ENCODE measurements at places on chromosomes 12 and 14. TPM values are rescaled to one million over a fixed set of nuclear protein-coding genes. Genes with fewer than 3 reads are reported as not detected.

GRCh38 chr14:72932893-72933292 lies 6.6 kb downstream of the DCAF4 start:
- DNase-seq = no peak

- DNase-seq = peak; percentile 57
Observed at GRCh38 chr12:91355150-91356006, 172.8 kb upstream of the DCN start.

The ZFP36L1 gene
- total RNA-seq = 219 TPM

DNA sequence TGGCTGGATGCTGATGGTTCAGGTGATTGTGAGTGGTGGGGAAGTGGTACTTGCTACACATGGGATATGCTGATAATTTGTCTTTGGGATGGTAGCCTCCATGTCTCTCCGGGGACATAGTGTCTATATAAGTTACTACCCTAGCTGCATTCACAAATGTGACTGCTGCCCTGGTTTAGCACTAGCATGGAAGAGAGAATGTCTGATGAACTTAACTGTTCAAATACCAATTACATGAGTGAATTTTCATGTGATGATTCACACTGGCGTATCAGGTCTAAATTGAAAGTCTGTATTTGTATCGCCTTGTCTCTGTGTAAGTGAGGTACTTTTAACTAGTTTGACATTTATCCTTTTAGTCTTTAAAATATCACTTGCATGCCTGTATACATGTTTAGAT lies 34.4 kb downstream of the ATF7IP start:
- DNase-seq = no peak

DNA sequence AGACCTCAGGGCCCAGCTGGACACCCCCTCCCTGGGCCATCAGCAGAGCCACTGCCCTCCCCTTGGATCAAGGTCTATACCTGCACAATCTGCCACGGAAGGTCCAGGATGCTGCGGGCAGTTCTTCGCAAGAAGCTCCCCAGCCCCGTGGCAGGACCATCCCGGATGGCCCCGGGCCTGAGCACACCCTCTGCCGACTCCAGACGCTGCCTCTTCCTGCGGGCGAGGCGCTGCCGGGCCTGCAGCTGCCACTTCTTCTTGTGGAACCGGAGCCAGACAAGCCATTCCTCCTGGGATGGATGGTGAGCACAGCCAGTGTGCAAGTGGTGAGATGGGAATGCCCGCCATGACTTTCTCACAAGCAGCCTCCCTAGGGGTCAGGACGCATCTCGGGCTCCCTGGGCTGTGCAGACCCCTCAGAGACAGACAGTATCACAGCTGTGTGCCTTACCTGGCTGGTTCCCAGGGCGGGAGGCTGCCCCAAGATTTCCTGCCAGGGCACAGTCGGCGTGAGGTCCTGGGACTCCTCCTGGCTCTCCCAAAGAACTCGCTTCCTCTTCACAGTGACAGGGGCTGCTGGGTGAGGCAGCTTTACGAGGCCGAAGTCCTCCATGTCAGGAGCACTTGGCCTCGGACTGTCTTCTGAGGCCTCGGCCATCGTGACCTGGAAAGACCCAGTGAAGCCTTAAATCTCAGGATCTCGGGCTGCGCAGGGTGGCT lies 30.8 kb downstream of the P2RX2 start:
- DNase-seq = no peak

DNA sequence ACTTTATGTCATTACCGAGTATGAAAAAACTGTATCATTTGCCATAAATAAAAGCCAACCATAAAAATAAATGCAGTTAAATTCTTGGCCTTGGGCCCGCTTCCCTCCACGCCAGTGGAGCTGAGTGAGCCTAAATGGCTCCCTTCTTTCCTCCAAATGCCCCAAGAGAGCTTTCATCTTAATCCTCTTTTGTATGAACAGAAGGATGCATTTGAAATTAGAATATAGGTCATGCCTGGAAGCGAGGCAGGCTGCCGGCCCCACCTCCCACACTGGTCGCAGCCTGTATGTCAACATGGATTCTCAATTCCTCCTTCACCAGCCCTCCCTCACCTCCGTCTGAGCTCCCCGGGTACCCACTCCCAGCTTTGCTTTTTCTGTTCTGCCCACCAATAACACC lies 245.7 kb downstream of the SLC15A4 start:
- no peak for DNase-seq

DNA sequence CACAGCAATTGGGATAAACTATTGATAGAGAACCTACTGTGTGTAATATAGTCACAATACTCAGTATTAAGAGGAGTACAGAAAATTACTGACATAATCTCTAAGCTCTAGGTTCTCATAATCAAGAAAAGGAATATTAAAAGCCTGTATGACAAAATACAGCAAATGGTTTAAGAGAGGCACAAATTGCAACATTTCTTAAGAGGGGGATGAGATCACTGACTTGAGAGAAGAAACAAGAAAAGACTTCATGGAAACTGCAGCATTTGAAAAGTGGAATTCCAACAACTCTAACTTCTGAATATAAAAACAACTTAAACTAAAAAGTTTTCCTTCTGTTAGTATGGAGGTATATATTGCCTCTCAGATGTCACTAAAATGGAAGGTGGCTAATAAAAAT lies 89.7 kb downstream of the NUMB start:
- DNase-seq = no peak

The WNT5B gene
- total RNA-seq = 9.6 TPM

DNA sequence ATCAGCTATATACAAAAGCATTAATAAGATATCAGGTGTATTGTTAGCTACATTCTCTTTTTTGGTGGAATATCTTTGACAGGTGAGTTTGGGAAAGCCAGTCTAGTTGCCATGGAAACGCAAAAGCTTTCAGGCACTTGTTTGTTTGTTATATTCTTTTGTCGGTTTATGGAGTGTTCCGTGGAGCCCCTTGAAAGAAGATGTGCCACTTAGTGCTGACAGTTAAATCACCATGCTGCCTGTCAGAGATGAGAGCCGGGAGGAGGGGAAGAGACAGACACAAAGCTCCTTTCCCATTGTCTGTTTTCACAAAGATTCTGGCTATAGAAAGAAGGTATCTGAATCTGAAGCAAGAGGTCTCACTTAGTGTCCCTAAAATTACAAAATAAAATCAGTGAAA lies 170.8 kb downstream of the SNAPC1 start:
- no peak for DNase-seq

The FAM161B gene
- total RNA-seq = 4.3 TPM

DNA sequence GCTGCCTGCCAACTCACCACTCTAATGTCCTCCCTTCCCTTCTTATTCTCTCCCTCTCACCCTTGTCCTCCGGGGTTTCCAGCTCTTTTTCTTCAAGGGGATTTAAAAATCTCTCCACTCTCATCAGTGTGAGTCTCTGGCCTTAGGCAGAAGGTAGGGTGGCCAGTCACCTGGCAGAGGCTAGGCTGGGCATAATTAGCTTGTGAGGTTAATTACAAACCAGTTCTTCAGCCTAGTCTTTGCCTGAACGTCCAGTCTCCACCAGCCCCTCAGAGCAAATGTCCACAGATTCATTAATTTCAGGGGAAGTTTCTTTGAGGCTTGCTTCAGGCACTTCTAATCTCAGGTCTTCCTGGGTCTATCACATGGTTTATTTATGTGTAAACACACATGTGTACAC lies 6.7 kb downstream of the KRT7 start:
- DNase-seq = no peak
